Activated CD4-positive, CD25-positive, alpha-beta regulatory T cell (primary cell): ENCODE measurements at places on chromosomes 1 and 21.

DNA sequence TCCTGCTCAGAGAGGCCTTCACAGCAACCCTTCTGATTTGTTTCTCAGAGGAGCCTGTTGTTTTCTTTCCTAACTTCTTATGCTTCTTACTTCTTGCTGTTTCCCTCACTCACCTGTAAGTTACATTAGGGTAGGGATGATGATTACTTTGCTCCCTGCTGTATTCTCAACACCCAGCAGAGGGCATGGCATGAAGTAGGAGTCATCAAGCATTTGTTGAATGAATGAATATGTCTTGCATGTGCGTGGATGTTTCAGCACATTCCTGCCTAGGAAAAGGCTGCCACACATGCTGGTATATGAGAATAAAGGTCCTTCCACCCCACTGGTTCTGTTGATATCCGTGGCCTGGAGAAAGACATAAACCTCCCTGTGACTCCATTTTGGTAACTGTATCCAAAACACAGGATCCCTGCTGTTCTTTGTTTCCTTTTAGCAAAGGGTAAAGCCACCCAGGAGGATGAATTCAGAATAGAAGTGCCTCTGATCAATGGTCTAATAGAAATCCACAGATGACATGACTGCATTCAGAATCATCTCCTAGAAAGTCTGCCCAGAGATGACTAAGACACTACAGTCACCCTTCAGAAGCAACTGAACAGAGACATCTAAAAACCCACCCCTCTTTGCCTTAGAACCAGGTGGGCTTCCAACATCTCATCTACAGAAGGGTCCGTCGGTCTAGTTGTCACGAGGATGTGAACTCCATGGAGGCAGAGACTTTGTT is 168.8 kb downstream of the ZSCAN20 start:
- DNase-seq, result no peak

- no peak for DNase-seq
Observed at GRCh38 chr1:54640863-54641836, at the start of gene MROH7. MROH7 (plus strand) TSS chr1:54641786; CDS start chr1:54652927, 11,141 bp downstream.

DNA sequence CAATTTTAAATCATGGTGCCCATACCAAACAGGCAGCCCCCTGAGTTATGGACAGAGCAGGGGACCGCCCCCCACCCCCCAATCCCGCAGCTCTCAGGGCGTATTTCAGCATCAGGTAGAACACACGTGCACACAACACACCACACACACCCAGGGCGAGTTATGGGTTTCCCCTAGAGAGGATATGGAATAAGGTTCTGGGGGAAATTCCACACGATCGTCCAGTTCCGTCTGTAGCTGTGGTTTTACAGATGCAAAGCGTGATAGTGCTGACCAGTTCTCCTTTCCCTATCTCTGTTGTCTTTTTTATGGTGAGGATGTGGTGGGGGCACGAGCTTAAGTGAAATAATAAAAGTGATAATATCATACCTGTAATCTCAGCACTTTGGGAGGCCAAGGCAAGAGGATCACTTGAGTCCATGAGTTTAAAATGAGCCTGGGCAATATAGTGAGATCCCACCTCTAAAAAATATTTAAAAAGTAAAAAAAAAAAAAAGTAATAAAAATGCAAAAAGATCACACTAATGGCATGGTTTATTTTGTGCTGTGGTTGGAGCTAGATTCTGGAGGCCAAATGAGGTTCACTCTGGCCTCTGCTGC is 25.1 kb downstream of the C2CD2 start:
- no peak for DNase-seq

DNA sequence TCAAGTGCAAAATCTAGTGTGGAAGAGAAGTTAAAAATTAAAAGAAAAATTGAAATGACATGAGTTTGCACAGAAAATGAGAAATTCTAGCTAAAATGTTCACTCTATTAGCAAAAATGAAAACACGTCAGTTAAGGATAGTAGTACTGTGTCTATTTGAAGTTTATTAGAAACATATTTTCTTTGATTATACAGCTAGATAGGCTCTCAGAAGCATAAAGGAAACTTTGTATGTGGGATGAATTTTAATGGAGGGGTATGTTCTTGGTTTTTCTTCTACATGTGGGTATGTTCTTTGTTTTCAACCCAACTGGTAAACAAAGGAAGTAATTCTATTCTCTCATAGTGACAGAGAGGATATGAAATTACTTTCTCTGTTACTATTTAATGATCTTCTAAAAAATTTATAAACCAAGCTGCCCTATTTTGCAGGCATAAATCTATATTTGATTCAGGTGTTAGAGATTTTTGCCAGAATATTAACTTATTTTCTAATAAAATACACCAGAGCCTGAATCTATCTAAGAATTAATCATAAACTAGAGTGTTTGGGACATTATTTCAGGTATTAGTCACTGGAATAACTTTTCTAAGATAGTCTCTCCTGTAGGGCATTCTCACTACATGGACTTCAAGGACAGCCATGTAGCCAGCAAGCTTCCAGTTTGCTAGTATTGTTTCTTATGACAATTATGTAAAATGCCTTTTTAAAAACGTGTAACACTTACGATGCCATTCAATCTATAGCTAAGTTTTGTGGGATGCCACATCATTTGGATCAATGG is 15.8 kb downstream of the GPSM2 start:
- DNase-seq, result no peak

DNA sequence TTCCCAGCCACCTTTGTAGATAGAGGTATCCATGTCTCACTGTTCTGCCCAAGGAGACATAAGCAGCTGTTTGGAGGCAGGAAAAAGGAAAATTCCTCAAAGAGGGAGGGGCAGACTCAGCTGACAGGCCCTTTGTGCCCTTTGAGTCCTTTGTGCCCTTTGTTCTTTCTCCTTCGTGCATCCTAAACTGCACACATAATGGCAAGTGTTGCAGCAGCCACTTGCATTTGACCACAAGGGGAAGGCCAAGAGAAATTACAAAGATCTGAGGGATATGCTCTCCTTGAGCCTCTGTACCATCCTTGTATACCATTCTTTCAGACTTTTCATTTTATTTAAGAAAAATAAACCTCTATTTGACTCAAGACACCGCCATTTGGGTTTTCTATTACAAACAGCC is 71.8 kb upstream of the PKN2 start:
- DNase-seq, result no peak

- DNase-seq, result no peak
Observed at GRCh38 chr1:1510912-1511532, 940 bp upstream of the ATAD3A start.

GRCh38 chr1:36863061-36863460 is 171.3 kb downstream of the GRIK3 start:
- no peak for DNase-seq

- DNase-seq, result no peak
Observed at GRCh38 chr1:171226747-171227370, 21.4 kb upstream of the FMO1 start.

GRCh38 chr1:116927049-116927798 is 17.5 kb downstream of the PTGFRN start:
- DNase-seq, result no peak
